Neural cell (in vitro differentiated cells): ENCODE measurements at places on chromosomes 12 and 14. TPM values are rescaled to one million over a fixed set of nuclear protein-coding genes. Genes with fewer than 3 reads are reported as not detected.

The UTP20 gene
- 2.6 and 3.0 TPM in 2 replicates for polyA plus RNA-seq

The CCDC38 gene
- polyA plus RNA-seq: 0.16 TPM in 1 of 2 replicates, not detected in the other

The ATN1 gene
- 9.2 and 13.7 TPM in 2 replicates for polyA plus RNA-seq

The POLE2 gene
- 2.8 and 7.9 TPM in 2 replicates for polyA plus RNA-seq

The PRKCH gene
- polyA plus RNA-seq: 2.0 and 3.4 TPM in 2 replicates

The ESRRB gene
- polyA plus RNA-seq: 0.59 and 1.9 TPM in 2 replicates

The NEUROD4 gene
- not detected in 2 replicates for polyA plus RNA-seq

The RNASE3 gene
- not detected in 2 replicates for polyA plus RNA-seq

The TSPAN9 gene
- 10.7 and 11.9 TPM in 2 replicates for polyA plus RNA-seq

The TMEM132C gene
- 0.06 and 0.18 TPM in 2 replicates for polyA plus RNA-seq
